ENCODE measurements at places on chromosomes 4 and X.

DNA sequence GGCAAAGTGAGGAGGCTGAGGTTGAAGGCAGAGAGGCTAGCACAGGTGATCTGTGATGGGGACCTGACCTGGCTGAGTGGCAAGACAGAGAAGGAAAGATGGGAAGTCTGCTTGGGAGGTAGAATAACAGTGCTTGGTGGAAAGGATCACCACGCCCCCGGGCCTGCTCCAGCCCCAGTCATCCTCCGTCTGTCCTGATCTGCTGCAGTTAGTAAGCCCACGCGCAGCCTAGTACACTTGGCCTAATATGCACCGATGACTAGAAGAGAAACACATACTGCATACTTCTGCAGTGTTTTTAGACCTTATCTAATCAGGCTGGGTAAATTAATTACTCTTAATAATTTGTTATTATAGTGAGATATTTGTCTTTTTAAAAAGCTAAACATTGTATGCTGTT, 103.7 kb upstream of the KLF3 start:
- no peak for DNase-seq

- DNase-seq: no peak
Observed at GRCh38 chrX:110741213-110741796, 54.3 kb downstream of the CHRDL1 start.

DNA sequence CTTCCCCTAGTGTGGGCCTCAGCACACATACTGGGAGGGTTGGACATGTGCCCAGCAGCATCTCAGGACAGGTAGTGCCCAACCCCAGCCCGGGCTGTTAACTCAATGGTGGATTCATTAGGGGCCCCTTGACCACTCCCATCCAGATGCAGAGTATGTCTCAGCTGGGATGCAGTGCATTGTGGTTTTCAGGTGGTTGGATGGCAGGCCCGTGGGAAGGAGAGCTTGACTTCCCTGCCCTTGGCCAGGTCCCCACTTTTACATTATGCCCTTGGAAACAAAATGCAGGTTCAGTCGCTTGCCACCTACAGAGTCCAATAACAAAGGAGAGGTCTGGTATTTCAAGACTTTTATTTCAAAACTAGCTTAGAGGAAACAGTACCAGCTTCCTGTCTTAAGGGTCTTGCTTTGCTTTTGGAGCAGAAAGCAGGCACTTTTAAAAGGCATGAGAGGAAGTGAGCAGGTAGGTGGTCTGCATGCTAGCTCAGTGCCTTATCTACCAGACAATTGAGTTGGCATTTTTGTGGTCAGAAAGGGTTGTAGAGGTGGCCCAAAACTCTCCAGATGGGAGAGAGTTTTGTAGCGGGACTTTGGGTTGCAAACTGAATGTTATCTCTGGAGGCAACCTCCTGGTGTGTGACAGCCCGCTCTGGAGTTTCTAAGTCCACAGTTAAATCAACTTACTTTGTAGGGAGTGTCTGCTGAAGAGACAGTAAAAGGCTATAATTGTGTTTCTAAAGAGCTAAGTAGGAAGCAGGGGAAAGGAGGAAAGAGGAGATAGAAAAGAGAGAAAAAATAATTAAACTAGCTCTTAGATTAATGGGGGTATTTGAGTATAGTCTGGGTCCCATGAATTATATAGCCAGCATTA, 171.0 kb downstream of the GALNTL6 start:
- DNase-seq: no peak

- DNase-seq: peak; percentile 28
Observed at GRCh38 chr4:69823481-69824186, 36.3 kb downstream of the SULT1E1 start.

GRCh38 chr4:139144161-139144859, 32.7 kb downstream of the ELF2 start:
- no peak for DNase-seq

DNA sequence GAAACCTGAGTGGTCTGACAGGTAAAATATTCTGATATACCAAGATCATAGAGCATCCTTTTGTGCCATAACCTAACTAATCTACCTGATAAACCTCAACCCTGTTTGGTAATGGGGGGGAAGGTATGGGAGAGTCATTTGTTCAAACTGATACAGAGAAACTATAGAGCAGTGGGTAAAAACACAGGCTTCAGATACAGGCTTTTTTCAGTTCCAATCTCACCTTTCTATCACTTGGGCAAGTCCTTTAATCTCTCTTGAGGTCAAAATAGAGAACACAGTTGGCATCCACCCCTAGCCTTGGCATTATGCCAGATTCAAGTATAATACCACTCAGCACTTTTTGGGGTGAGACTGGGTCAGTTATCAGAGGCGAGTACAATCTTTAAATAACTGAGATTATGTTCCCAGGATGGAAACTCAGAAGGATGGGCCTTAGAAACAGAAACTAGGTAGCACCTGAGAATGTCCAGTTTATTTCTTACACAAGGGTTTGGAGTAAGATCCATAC, 880 bp upstream of the ETDC start:
- DNase-seq: no peak

GRCh38 chr4:70754470-70754869, 32.7 kb downstream of the RUFY3 start:
- DNase-seq: no peak

DNA sequence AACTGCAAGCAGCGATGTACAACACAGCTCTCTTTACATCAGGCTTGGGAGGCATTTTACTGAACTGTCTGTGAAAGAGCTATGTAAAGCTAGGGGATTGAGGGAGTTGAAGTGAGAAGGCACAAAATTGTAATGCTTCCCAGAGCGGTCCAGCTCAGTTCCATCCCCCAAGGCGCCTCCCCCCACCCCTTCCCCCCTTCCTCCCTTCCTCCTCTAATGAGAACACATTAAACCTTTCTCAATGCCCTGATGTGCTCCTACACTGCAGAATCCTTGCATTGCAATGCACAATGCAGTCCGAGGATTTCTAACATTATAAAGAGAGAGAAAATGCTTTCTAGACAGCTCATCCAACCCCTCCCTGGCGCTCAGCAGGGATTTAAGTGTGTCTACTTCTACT, 73.9 kb downstream of the CXXC4 start:
- DNase-seq: no peak

- DNase-seq: no peak
Observed at GRCh38 chr4:99436976-99437722, 2.0 kb upstream of the ADH7 start.

- no peak for DNase-seq
Observed at GRCh38 chrX:42615161-42615563, 162.8 kb downstream of the PPP1R2C start.

DNA sequence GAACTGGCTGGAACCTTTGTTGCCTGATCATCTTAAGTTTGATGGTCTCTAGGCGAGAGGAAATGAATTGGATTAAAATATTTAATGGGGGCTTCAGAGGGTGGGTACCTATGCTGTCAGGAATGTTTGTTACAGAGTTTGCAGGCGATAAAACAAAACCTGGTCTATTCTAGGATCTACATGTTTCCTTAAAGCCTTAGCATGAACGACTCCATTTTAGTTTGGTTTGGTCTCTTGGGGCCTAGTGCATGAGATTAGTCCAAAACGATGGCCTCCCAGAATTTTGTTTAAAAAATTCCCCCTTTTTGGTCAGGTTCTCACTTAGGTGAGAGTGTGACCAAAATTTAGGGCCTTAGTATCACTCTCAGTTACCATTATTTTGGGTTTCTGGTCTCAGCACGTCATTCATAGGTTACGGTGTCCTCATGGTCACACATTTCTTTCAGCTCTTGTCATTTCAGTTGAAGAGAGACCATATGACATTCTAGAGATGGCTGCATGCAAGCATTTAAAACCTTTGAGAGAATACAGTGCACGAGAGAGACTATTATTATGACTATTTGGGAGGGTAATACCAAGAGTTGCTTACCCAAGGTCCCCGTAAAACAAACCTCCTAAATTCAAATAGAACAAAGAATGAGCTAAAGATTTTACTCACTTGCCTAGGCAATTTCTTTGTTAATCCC, 13.8 kb downstream of the MOB1B start:
- DNase-seq: no peak

GRCh38 chr4:9808077-9808476, 26.6 kb downstream of the DRD5 start:
- no peak for DNase-seq

DNA sequence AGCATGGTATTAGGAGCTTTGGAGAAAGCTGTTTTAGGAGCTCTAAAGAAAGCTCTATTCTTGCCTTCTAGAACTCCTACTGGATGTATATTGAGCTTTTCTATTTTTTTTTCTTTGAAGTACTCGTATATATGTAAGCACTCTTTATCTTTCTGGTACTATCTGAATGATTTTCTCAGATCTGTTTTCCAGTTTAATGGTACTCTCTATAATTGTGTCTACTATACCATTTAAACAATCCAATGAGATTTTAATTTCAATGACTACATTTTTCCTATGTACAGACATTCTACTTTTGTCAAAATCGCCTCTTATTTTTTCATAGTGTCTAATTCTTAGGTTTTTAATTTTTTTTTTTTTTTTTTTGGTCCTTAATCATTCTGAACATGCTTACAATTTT, 328.1 kb downstream of the DCTD start:
- DNase-seq: no peak

DNA sequence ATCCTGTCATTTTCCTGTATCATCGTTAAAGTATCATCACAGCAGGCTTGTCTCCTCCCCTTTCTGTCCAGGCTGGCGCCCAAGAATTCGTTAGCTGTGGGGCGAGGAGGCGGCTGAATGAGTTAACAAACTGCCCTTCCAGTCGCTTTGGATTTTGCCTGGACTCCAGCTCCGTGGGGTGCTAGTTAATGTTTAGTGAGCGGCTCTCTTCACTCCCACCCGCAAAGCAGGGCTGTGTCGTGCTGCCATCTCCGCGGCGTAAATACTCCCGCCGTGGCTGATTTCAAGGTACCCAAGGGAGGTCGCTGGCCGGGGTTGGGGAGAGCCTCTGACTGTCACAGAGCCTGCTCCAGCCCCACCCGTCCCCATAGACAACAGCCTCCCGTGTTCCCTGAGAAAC, 44.9 kb upstream of the SPRY1 start:
- no peak for DNase-seq

- DNase-seq: no peak
Observed at GRCh38 chrX:153620576-153620975, 21.6 kb upstream of the CCNQ start.

DNA sequence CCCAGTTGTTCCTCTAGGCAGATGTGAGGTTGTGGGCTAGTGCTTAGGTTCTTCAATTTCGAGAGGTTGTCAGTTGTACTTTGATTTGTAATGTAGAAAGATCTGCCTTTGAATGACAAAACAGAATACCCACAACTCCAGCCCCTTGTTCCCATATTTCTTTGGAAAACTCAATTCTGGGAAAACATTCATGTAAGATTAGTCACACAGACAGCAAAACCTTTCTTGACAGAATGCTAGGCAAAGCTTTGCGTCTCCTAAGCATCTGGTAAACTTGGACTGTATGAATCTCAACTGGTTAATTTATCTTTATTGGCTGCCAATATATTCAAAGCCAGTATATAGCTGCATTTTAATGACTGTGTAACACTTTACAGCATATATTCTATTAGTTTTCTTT, 34.9 kb downstream of the NOCT start:
- no peak for DNase-seq

DNA sequence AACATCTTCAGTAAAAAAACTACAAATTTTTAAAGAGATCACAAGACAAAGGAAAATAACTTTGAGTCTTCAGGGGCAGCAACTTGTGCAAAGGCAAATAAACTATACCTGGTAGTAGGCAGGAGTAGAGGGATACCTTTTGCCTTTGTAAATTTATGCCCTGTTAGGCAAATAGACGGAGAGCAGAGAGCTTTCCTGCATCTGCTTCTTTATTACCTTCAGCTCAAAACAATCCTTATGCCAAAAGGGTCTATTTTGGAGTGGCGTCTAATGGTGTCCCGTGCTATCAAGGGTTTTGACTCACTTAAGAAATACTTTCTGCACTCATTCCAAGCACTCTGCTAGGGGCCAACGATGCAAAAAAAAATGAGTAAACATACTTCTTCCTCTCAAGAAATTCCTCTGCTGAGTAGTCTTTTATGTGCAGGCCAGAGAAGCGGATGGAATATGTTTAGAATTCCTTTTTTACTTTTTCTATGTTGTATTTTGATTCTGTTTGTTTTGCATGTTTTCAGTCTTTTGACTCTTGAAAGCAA, 131.9 kb downstream of the ANXA5 start:
- DNase-seq: no peak

DNA sequence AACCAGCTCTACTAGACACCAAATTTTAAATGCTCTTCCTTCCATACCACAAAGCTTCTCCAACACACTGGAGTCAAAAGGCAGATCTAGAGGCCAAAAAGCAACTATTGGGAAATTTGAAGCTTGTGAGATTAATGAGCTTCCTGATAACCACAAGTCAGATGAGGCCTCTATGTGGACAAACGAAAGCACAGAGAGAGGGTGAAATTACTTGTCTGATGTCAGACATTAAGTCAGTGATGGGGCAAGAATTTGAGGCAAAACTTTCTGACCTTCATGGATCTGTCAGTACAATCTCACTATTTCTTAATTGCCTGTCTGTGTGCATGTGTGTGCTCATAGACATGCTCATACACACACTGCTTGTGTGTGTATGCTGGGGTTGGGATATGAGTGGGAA, 103.6 kb downstream of the GUCY2F start:
- no peak for DNase-seq

GRCh38 chr4:61517144-61517543, 317.0 kb downstream of the ADGRL3 start:
- DNase-seq: no peak

- no peak for DNase-seq
Observed at GRCh38 chr4:44872246-44872645, 145.9 kb upstream of the GNPDA2 start.

- no peak for DNase-seq
Observed at GRCh38 chr4:101649790-101650515, 140.6 kb upstream of the BANK1 start.

GRCh38 chrX:13275031-13275430, 44.8 kb downstream of the ATXN3L start:
- no peak for DNase-seq

DNA sequence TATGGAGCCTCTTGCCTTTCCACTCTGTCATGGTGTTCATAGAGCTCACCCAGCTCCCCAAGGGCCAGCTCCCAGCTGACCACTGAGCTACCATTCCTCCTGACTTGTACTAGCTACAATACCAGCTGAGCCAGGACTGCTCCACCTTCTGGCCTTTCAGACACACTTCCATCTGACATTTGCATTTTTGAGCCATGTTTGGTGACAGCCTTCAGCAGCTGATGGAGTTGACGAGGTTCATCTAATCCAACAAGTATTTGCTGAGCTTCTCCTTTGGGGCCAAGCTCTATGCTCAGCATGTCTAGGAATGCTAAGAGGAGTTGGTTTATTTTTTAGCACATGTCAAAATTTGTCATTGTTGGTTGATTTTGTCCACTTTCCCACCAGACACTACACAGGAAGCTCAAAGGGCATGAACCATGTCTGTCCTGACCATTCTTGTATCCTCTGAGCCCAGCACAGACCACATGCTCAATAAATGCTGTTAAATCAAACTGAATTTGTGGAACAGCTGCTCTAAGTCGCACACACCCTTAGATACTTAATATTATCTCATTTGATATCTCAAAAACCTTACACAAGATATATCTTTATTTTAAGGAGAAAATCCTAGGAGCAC, 142.6 kb upstream of the PPARGC1A start:
- no peak for DNase-seq

GRCh38 chr4:41315862-41316261, 59.1 kb downstream of the UCHL1 start:
- no peak for DNase-seq

- no peak for DNase-seq
Observed at GRCh38 chrX:91137883-91138282, 296.8 kb upstream of the PABPC5 start.

- no peak for DNase-seq
Observed at GRCh38 chrX:1134976-1135375, 77.5 kb downstream of the CRLF2 start.

GRCh38 chr4:187393531-187394344, 601.8 kb upstream of the ZFP42 start:
- no peak for DNase-seq
